ENCODE measurements at places on chromosomes 7 and 10.

DNA sequence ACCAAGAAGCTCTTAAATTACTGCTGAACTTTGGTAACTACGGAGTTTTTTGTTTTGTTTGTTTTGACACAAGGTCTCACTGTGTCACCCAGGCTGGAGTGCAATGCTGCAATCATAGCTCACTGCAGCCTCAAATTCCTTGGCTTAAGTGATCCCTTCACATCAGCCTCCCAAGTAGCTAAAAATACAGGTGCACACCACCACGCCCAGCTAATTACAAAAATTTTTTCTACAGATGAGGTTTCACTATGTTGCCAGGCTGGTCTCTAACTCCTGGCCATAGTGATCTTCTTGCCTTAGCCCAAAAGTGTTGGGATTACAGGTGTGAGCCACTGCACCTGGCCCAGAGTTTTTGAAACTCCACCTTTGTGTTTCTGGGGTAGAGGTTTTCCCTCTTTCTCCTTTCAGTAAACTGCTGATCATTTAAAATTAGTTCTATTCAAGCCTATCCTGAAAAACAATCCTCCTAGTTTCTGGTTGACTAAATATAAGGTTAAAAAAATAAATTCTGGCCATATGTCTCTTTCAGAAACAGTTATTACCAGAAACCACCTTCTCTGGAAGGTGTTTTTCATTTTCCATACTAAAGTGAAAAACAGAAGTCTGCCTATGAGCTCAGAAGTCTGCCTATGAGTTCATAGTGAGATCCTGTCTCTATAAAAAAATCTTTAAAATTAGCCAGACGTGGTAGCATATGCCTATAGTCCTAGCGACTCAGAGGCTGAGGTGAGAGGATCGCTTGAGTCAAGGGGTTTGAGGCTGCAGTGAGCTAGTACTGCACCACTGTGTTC lies 63.9 kb downstream of the VOPP1 start:
- DNase-seq: no peak

GRCh38 chr10:23150091-23150490 lies 42.0 kb upstream of the PTF1A start:
- no peak for DNase-seq

DNA sequence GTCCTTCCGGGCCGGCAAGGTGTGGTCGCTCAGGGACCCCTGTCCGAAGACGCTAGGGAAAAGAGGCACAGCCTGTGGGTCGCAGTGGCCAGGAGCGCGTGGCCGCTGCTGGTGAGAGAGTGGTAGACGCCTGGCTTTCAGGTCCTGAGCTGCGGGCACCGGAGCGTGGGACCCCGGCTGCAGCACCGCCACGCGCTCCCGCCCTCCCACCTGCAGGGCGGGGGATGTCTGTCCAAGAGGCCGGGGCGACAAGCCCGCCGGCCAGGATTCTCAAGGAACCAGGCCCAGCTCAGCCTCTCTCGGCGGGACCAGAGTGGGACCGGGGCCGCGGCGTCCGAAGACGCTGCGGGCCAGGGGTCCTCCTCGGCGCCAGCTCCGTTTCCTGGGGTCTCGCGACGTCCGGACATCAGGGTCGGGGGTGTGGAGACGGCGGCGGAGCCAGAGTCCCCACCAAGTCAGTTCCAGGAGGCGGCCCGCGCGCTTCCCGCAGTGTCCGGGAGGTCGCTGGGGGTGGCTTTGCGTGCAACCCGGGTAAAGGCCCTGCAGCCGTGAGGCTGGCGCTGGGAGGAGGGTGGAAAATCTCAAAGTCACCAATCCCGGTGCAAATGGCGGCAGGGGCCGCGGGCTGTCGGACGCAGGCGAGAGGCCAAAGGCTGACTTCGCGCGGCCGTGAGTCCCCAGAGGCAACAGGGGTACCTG lies 5.5 kb downstream of the ZNF503 start:
- DNase-seq: no peak

GRCh38 chr10:69739634-69740033 lies 62.1 kb upstream of the COL13A1 start:
- DNase-seq: no peak

DNA sequence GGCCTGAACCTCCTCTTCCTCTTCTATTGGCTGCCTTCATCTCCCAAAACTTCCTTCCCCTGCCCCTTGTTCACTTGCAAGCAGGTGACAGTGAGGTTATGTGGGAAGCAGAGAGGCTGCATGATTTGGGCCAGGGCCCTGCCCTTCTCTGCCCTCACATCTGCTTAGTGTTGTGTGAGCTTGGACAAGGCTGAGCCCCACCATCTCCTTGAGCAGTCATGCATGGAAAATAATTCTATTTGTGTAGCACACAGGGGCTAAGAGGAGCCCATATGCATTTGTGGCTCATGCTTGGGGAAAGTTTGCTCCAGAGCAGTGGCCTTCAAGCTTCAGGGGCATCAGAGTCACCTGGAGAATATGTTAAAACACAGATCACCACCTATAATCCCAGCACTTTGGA lies 26.8 kb upstream of the AQP1 start:
- no peak for DNase-seq

DNA sequence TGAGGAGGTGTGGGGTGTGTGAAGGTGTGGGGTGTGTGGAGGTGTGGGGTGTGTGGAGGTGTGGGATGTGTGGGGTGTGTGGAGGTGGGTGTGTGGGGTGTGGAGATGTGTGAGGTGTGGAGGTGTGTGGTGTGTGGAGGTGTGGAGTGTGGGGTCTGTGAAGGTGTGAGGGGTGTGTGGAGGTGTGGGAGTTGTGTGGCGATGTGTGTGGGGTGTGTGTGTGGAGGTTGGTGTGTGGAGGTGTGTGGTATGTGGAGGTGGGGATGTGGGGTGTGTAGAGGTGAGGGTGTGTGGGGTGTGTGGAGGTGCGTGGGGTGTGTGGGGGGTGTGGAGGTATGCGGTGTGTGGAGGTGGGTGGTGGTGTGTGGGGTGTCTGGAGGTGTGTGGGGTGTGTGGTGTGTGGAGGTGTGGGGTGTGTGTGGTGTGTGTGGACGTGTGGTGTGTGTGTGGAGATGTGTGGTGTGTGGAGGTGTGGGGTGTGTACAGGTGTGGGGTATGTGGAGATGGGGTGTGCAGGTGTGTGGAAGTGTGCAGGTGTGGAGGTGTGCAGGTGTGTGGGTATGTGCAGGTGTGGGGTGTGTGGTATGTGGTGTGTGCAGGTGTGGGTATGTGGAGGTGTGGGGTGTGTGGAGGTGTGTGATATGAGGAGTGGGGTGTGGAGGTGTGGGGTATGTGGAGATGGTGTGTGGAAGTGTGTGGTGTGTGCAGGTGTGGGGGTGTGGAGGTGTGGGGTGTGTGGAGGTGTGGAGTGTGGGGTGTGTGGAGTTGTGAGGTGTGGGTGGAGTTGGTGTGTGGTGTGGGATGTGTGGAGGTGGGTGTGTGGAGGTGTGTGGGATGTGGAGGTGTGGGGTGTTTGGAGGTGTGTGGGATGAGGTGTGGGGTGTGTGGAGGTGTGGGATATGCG lies 34.5 kb downstream of the SPDYE17 start:
- no peak for DNase-seq

GRCh38 chr10:5776881-5777197 lies 36.4 kb downstream of the GDI2 start:
- DNase-seq: no peak
